Kidney (tissue), 22 donors: ENCODE measurements at places on chromosomes 13 and 19. TPM values are rescaled to one million over a fixed set of nuclear protein-coding genes. Genes with fewer than 3 reads are reported as not detected.

ATP4B gene
- 0.45 TPM for polyA plus RNA-seq

DNAAF3 gene
- 5.1 TPM for polyA plus RNA-seq

ZNF610 gene
- polyA plus RNA-seq: 4.2 TPM

TMPRSS9 gene
- not detected for polyA plus RNA-seq

GZMM gene
- polyA plus RNA-seq: not detected

FUT3 gene
- polyA plus RNA-seq: 6.5 TPM

RGL3 gene
- 56.9 TPM for polyA plus RNA-seq

ZNF222 gene
- 3.9 TPM for polyA plus RNA-seq

ERICH6B gene
- not detected for polyA plus RNA-seq

ZNF569 gene
- 2.7 TPM for polyA plus RNA-seq

- H3K27me3 ChIP-seq: no peaks in the 10 kb centered on the region
- no peak overlapping the region for H3K27ac ChIP-seq
- DNase-seq: no peak
Observed at GRCh38 chr13:80374444-80374843, 33.5 kb upstream of the SPRY2 start.

- no peaks in the 10 kb centered on the region for H3K27me3 ChIP-seq
- H3K36me3 ChIP-seq: no peaks in the 10 kb centered on the region
- no peaks in the 10 kb centered on the region for H3K4me1 ChIP-seq
Observed at GRCh38 chr19:3224346-3225168, at the start of gene CELF5. Gene CELF5 (plus strand): TSS chr19:3224661. CDS start chr19:3224740, 79 bp downstream.

DNA sequence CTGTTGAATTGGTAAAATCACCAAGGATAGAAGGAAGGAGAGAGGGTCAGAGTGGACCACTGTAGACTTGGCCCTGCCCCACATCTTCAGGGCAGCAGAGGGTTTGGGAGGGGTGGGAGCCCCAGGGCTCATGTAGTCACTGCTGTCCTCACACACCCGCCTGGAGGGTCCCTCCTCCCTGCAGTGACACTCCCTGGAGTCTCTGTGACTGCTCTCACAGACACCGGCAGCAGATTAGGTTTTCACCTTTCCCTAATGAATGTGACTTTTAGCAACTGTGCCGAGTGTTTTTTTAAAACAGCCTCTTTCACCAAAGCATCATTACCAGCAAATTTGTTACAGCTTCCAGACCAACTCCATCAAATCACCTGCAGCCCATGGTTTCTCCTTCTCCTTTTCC is 45.7 kb upstream of the CCNE1 start:
- no peak for DNase-seq
- H3K27me3 ChIP-seq: no peaks in the 10 kb centered on the region
- no peak overlapping the region for H3K27ac ChIP-seq
- no peaks in the 10 kb centered on the region for H3K4me1 ChIP-seq
- H3K36me3 ChIP-seq: no peaks in the 10 kb centered on the region

DNA sequence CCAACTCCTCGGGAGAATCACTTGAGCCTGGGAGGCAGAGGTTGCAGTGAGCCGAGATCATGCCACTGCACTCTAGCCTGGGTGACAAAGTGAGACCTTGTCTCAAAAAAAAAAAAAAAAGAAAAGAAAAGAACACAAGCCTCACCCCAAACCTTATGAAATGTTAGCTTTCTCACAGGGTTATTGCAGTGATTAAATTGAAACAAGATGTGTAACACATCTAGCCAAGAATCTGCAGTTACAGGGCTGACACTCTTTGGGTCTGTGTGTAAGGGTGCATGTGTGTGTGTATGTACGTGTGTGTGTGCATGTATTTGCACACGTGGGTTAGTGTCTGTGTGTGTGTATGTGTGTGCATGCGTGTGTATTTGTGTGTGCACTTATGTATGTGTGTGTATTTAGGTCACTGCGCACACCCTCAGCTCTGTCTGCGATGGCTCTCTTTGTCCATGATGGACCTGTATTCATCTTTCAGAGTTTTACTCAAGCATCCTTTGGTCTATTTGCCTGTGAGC is 336.3 kb downstream of the UQCRFS1 start:
- DNase-seq: no peak
- H3K27ac ChIP-seq: no peak overlapping the region
- H3K36me3 ChIP-seq: no peaks in the 10 kb centered on the region
- no peaks in the 10 kb centered on the region for H3K4me1 ChIP-seq
- H3K4me3 ChIP-seq: no peak overlapping the region

- peaks cover 4% of the 10 kb centered on the region for H3K4me1 ChIP-seq
- DNase-seq: no peak
- H3K4me3 ChIP-seq: no peak overlapping the region
- no peaks in the 10 kb centered on the region for H3K36me3 ChIP-seq
- H3K27ac ChIP-seq: no peak overlapping the region
Observed at GRCh38 chr19:55491546-55492360, 3.5 kb downstream of the SSC5D start.

GRCh38 chr13:76667551-76667950 is 218.7 kb downstream of the KCTD12 start:
- DNase-seq: no peak
- no peaks in the 10 kb centered on the region for H3K4me1 ChIP-seq
- no peak overlapping the region for H3K27ac ChIP-seq
- no peaks in the 10 kb centered on the region for H3K27me3 ChIP-seq
- no peak overlapping the region for H3K4me3 ChIP-seq
- no peaks in the 10 kb centered on the region for H3K36me3 ChIP-seq

DNA sequence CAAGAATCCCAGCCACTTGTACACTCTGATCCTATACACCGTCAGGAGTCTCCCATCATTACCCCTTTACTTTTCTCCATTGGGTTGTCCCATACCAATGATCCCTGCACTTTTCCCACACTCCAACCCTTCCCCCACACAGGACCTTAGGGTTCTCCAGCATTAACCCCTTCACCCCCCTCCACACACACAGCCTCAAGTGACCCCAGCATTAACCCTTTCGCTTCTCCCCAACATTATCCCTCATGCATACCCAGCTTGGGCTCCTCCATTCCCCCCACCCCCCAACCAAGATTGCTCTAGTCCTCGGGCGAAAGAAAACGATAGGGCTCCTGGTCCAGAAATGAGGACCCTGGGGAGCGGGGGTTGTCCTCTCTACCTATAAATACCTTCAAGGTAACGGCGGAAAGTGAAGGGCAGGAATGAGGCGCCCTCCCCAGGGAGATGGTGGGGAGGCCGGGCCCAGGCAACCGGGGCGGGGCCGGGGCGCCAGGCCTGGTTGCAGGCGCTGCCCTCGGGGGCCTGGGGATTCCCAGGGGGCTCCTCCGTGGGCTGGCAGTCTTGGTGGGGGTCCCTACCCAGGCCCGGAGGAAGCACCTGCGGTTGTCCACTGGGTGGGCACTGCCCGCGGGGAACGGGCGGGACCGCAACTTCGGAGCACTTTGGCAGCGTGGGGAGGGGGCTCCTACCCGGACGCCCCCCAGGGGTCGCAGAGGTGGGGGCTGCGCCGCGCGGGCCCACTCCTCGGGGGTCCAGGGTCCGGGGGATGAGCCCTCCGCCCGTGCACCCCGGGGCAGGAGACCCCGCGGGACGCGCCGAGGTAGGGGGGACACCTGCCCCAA is 757 bp downstream of the WIZ start:
- no peaks in the 10 kb centered on the region for H3K36me3 ChIP-seq
- no peak overlapping the region for H3K27ac ChIP-seq
- H3K4me1 ChIP-seq: no peaks in the 10 kb centered on the region
- no peaks in the 10 kb centered on the region for H3K27me3 ChIP-seq

DNA sequence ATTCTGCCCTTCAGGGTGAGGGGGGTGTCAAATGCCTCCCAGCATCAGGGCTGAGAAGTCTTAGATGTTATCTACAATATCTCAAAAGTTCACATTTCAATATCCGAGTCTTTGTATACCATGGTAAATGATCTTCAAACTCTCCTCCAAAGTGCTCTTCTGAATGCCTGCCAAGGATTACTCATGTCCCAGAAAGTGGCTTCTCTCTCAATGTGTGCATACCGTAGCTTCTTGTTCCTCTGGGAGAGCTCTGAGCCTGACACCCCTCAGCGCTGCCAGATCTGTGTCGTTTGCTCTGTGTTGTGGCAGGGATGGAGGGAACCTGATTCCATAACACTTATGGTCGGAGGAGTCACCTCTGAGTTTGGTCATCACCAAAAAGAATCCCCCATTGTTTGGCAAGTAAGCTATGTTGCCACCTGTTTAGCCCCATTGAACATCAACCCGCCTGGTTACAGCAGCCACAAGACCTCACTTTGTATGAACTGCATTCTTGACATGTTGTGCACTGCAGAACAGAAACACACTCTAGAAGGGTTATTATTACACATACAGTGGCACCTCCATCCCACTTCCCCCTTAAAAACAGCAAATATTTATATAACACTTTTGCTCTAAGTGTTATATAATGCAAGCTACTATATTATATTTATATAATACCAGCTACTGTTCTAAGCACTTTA is 163.1 kb upstream of the MIR17HG start:
- H3K27ac ChIP-seq: no peak overlapping the region
- DNase-seq: no peak
- no peaks in the 10 kb centered on the region for H3K4me1 ChIP-seq
- no peak overlapping the region for H3K4me3 ChIP-seq
- H3K36me3 ChIP-seq: no peaks in the 10 kb centered on the region

GRCh38 chr19:54905421-54905802 is 536 bp upstream of the NCR1 start:
- no peaks in the 10 kb centered on the region for H3K27me3 ChIP-seq
- no peak overlapping the region for H3K4me3 ChIP-seq
- H3K27ac ChIP-seq: no peak overlapping the region
- DNase-seq: no peak
- H3K4me1 ChIP-seq: no peaks in the 10 kb centered on the region
- H3K36me3 ChIP-seq: no peaks in the 10 kb centered on the region

DNA sequence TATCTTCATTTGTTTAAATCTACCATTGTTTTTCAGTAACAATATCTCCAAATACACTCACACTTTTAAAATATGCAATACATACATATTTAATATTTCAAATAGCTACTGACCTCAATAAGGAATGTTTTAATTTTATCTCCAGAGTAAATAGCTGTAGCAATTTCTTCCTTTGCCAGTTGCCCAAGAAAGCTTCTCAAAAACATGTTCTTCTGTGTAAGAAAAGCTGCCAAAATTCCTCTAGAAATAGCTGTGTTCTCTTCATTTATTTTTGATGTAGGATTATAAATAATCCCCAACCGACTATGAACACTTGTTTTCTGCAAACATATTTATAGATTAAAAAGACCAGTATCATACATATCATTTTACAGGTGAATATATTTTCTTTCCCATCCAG is 150.5 kb downstream of the UGGT2 start:
- no peak overlapping the region for H3K27ac ChIP-seq
- no peaks in the 10 kb centered on the region for H3K27me3 ChIP-seq
- no peak for DNase-seq
- H3K4me1 ChIP-seq: no peaks in the 10 kb centered on the region

GRCh38 chr13:65310663-65311328 is 1919.3 kb downstream of the PCDH9 start:
- H3K27me3 ChIP-seq: no peaks in the 10 kb centered on the region
- H3K36me3 ChIP-seq: no peaks in the 10 kb centered on the region
- H3K4me1 ChIP-seq: no peaks in the 10 kb centered on the region

GRCh38 chr13:48504606-48505005 is 28.3 kb downstream of the RCBTB2 start:
- H3K27me3 ChIP-seq: no peaks in the 10 kb centered on the region
- no peak overlapping the region for H3K4me3 ChIP-seq
- no peak for DNase-seq
- H3K27ac ChIP-seq: no peak overlapping the region
- peaks cover 4% of the 10 kb centered on the region for H3K4me1 ChIP-seq
- no peaks in the 10 kb centered on the region for H3K36me3 ChIP-seq

GRCh38 chr19:45865269-45865948 is 1.3 kb downstream of the FOXA3 start:
- peaks cover 16% of the 10 kb centered on the region for H3K27me3 ChIP-seq
- no peaks in the 10 kb centered on the region for H3K36me3 ChIP-seq
- no peak overlapping the region for H3K4me3 ChIP-seq

DNA sequence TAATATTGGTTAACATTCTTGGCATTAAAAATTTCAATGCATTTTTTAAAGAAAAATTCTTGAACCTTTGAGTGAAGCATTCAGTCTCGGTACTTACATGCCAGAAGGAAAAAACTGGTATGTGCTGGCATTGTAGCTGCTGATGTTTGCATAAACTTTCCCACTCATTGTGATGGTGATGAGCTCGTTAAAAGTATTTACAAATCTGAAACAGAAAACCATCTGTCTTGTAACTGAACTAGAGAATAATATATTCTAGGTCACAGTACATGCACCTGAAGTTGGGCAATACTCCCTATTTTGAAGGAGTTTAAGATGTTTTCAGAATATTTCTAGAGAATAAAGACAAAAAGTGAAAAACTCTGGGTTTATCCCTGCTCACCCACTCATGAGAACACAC is 64.1 kb downstream of the SLC15A1 start:
- no peaks in the 10 kb centered on the region for H3K36me3 ChIP-seq
- no peak for DNase-seq
- H3K4me3 ChIP-seq: no peak overlapping the region
- no peaks in the 10 kb centered on the region for H3K27me3 ChIP-seq

GRCh38 chr19:42143341-42144234 is 11.3 kb upstream of the POU2F2 start:
- no peaks in the 10 kb centered on the region for H3K27me3 ChIP-seq
- H3K27ac ChIP-seq: no peak overlapping the region
- no peaks in the 10 kb centered on the region for H3K4me1 ChIP-seq
- no peak overlapping the region for H3K4me3 ChIP-seq
- no peaks in the 10 kb centered on the region for H3K36me3 ChIP-seq

DNA sequence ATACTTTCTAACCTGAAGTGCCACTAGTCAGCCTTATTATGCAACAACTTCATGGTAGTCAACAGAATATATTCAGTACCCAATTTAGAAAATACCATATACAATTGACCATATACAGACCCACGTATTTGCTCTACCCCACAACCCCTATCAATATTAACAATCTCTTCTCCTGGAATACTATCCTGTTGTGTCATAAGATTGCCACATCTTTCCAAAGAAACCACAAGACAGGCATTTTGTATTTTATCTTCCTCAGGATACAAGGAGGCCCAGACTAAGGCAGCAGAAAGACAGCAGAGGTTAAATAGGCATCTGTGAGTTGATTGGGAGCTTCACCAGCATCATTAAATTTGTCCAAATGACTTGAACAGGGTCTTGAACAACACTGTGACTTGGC is 4.5 kb downstream of the SPART start:
- no peak overlapping the region for H3K27ac ChIP-seq
- no peaks in the 10 kb centered on the region for H3K36me3 ChIP-seq
- H3K4me1 ChIP-seq: peaks cover 19% of the 10 kb centered on the region
- DNase-seq: no peak

DNA sequence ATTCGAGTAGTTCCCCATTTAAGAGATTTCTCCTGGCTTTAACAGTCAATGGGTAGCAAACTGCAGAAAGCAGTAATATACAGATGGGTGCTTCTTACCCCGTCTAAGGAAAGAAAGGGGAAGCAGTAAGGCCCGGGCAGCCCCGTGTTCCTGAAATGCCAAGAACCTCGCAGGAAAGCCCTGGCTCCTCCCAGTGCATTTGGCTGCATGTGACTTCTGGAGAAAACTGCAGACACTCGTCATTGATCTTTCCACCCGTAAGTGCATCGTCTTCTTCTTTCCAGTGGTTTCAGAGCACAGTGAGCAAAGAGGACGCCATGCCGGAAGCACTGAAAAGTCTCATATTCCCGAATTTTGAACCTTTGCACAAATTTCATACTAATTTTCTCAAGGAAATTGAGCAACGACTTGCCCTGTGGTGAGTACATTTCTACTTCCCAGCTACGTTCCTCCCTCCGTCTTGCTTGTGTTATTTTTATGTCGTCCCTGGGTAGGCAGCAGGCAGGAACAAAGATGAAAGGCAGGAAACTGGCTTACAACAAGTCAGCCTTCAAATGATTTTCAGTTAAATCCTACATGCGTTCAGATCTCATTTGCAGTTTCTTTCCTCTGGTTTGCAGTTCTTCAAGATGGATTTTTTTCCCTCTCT is 165.2 kb downstream of the STK24 start:
- no peak overlapping the region for H3K27ac ChIP-seq
- H3K27me3 ChIP-seq: no peaks in the 10 kb centered on the region
- DNase-seq: no peak
- H3K4me1 ChIP-seq: no peaks in the 10 kb centered on the region
- H3K36me3 ChIP-seq: peaks cover 16% of the 10 kb centered on the region
- peak overlapping the region; percentile 18 for H3K4me3 ChIP-seq
